GM18507 (cell line): ENCODE measurements at places on chromosomes 13 and 19.

DNA sequence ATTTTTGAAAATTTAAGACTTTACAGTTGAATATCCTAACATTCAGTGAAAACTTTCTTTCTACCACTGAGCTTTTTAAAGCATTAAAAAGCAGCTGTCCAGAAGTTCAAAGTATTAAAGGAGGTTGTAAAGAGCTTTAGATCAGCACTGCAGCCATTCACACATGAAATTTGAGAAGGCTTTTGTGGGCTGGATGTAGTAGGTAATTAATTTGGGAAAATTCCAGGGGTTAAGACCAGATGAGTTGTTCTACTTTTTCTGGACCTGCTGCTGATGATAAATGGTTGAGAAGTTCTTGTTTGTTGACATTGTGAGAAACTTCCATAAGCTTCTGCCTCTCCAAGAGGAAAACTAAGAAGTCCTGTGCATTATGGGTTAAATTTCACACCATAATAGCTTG, 1779.6 kb upstream of the PRR20A start:
- DNase-seq: no peak

DNA sequence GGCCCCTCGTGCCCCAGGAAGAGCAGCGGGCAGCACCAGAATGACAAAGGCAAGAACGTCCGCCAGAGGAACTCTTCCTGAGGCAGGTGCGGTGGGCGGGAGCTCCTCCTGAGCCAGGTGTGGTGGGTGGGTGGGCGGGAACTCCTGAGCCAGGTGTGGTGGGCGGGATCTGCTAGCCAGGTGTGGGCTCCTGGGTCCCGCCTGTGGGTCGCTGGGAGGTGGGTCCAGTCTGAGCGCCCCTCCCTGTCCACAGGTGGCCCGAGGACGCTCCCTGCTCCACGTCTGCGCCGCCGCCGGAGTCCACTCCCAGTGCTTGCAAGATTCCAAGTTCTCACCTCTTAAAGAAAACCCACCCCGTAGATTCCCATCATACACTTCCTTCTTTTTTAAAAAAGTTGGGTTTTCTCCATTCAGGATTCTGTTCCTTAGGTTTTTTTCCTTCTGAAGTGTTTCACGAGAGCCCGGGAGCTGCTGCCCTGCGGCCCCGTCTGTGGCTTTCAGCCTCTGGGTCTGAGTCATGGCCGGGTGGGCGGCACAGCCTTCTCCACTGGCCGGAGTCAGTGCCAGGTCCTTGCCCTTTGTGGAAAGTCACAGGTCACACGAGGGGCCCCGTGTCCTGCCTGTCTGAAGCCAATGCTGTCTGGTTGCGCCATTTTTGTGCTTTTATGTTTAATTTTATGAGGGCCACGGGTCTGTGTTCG, 7.0 kb upstream of the HCN2 start:
- DNase-seq: no peak

- no peak for DNase-seq
Observed at GRCh38 chr13:113895436-113895835, 31.6 kb upstream of the GAS6 start.

DNA sequence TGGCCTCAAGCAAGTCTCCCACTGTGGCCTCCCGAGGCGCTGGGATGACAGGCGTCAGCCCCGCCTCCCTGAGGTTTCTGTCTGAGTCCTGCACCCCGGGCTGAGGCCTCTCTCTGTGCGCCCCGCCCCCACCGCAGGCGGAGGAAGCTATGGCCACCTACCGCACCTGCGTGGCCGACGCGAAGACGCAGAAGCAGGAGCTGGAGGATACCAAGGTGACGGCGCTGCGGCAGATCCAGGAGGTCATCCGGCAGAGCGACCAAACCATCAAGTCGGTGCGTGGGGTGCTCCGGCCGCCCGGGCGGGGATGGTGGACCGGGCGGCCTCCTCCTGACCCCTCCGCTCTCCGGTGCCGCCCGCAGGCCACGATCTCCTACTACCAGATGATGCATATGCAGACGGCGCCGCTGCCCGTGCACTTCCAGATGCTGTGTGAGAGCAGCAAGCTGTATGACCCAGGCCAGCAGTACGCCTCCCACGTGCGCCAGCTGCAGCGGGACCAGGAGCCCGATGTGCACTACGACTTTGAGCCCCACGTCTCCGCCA, 12.7 kb downstream of the ARHGAP45 start:
- no peak for DNase-seq

- DNase-seq: no peak
Observed at GRCh38 chr13:72258340-72258981, 391.5 kb upstream of the DACH1 start.

GRCh38 chr13:99812625-99813024, 158.9 kb downstream of the ZIC5 start:
- no peak for DNase-seq

DNA sequence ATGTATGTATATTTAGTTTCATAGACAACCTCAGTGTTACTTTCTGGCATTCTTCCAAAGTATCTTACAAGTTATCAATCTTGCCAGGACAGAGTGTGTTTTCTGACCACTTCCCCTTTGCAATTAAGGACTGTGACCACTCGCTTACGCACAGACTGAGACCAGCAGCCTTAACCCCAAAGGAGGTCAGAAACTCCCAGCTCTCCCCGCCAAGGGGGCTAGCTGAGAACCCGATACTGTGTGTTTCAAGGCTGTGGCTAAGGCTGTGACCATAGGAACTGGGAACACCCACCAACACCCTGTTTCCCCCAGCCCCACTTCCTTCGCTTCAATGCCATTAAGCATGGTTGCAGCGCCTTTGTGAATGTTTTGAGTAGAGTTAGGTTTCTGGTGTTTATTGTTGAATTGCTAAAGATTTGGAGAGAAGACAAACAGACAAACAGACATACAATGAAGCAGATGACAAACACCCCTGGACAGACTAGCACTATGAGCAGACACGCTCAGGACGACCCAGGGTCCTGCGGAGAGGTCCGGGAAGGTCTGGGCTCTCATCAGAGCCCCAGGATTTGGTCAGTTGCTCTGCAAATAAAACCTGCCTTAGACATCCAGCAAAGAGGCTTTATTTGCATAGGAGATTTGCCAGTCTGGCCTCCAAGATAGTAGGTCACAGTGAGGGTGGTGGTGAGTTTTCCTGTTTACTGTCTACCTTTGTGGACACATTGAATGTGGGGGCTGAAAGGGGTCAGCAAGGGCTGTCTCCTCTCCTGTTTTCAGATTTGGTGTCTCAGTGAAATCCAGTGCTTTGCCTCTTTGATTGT, 25.0 kb upstream of the TNFSF11 start:
- peak; percentile 72 for DNase-seq

DNA sequence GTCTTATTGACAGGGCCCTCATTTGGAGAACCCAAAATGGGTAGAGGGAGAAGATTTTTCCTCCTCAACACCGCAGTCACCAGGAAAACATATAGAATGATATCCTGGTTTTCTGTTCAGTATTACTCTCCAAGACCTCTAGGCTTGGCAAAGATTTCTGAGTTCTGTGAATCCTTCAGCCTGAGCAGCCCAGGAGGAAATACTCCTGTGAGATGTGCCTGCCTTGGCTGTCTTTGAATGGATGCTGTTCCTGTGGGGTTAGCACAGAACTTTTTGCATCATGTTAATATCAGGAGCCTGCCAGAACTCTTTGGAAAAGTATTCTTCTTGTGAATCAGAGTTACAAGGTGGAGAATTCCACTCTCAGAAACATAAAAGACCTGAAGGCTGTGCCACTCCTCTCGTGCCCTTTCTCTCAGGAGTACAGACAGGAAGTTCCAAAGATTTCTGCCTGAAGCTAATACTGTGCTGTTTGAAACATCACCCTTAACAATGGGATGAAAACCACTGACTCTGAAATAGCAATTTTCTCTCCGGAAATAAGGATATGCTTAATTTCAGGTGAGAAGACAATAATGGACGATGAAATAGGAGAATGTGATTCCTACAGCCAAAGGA, 520.1 kb upstream of the NBEA start:
- no peak for DNase-seq

DNA sequence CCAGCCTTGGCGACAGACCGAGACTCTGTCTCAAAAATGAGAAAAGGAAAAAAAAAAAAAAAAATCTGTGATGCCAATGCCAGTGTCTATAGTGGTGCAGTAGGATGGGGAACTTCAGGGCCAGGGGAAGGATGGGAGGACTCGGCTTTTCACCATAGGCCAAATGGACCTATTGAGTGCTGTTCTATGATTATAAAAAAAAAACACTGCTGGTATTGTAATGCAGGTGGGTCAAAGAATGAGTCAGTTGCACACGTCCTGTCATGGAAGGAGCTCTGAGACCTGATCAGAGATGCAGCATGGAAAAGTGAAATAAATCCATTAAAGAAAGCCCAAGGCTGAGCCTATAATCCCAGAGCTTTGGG, 7.0 kb downstream of the DNAJB1 start:
- no peak for DNase-seq

DNA sequence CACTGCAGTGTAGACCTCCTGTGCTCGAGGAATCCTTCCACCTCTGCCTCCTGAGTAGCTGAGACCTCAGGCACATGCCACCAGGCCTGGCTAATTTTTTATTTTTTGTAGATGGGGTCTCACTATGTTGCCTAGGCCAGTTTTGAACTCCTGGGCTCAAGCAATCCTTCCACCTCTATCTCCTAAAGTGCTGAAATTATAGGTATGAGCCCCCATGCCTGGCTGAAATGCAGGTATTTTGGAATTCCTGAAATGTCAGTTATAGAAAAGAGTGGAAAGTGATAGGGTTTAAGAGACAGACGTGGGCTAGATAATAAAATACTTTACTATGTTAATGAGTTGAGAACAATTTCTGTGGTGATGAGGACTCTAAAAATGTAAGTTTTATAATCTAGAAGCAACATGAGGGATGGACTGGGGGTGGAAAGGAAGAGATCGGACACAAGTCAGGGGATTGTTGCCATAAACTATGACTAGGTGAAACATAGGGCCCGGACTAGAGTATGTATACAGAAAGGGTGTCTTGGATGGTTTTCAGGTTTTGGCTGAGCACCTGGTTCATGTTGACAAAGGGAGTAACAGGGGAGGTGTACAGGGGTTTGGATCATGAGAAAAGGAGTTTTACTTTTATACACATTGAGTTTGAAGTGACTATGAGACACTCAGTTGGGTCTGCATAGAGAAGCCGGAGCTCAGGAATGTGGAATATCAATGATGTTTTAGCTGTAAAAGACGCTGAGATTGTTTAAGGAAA, 165.6 kb upstream of the STARD13 start:
- DNase-seq: no peak

DNA sequence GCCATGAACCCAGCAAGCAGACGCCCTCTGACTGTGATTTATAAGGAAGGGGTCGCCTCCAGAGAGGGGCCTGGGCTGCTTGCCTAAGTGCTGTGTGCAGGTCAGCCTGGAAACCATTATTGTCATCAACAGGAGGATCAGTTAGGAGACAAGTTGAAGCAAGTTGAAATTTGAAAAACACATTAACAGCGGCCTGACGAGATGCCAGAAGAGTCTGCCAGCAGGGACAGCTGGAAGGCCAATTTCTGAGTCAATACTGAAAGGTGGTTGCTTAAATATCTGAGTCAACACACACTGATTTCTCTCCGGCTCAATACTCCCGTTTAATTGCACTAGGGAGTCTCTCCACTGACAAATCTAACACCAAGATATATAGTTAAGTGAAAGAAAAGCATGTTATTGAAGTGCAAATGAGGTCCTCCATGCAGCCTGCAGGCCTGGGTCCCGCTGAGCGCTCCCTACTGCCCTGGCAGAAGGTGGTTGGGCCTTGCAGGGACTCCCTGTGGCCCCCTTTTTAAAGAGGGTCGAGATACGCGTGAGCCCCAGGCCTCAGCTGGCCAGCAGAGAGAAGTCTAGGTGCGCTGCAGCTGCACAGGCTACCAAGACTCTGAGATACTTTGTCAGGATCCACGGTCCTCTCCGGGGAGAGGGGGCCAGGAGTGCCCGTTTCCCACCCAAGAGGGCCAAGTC, 91.1 kb downstream of the RNASEH2B start:
- no peak for DNase-seq

DNA sequence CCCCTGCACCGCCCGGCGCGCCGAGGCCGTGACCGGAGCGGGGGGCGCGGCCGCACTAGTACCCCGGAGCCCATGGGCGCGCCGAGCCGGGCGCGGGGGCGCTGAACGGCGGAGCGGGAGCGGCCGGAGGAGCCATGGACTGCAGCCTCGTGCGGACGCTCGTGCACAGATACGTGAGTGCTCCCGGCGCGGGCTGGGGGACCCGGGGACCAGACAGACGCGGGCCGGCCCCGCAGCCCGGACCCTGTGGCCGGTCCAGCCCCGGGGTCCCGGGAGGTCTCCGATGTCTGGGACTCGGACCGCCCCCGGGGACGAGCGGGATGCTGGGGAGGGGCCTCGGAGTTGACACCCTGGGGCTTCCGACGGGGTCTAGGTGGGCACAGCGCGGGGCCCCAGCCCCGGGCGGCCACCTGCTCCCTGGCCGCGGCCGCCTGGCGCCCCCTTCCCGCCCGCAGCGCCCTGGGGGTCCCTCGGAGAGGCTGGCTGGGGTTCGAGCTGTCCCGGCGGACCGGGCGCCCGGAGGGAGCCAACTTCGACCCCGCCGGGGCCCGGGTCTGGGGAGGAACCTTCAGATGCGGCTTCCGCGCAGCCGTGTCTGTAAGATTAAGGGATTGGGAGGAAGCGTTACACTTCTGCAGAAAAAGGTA, 568 bp downstream of the ATP11A start:
- DNase-seq: peak; percentile 15

GRCh38 chr13:108787700-108788414, 158.4 kb downstream of the MYO16 start:
- DNase-seq: no peak

DNA sequence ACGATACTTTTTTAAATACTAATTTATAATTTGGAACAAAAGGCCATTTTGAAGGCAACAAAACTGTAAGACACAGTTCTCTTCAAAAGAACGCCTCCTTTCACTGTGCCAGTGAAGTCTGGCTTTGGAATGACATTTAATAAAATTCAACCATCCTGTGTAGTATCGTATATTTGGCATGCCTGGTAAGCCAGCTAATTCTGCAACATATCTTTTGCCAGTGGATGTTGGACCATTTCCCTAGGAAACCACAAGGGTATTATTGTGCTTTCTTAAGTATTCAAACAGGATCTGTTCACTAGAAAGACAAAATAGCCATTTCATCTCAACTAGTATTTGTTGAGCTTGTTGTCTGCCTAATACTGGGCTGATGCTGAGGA, 111.6 kb downstream of the RGCC start:
- no peak for DNase-seq

GRCh38 chr13:36601186-36601585, 72.6 kb upstream of the SERTM1 start:
- no peak for DNase-seq

- DNase-seq: no peak
Observed at GRCh38 chr13:44540761-44541434, 35.2 kb downstream of the TSC22D1 start.

GRCh38 chr19:33436360-33437345, 63.1 kb downstream of the CEBPG start:
- DNase-seq: no peak

- DNase-seq: no peak
Observed at GRCh38 chr19:40053491-40053890, 2.5 kb downstream of the ZNF780B start.
